ENCODE measurements at places on chromosomes 5 and 9. TPM values are rescaled to one million over a fixed set of nuclear protein-coding genes. Genes with fewer than 3 reads are reported as not detected.

DNA sequence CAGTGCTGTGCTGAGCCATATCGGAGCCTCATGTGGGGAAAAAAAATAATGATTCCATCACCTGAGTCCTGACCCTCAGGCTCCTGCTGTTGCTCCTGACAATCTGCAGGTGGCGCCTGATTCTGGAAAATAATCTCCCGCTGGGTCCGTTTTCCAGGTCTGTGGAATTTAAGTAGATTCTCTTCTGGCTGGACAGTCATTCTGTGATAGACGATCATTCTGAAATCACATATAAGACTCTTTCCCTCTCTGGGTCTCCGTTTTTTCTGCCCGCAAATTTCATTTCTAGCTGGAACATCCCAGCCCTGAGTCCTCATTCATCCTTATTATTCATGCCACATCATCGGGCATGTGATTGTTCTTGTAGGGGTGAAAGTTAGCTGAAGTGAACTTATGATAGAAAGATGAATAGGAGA lies 22.1 kb upstream of the STXBP1 start:
- no peak for DNase-seq

DNA sequence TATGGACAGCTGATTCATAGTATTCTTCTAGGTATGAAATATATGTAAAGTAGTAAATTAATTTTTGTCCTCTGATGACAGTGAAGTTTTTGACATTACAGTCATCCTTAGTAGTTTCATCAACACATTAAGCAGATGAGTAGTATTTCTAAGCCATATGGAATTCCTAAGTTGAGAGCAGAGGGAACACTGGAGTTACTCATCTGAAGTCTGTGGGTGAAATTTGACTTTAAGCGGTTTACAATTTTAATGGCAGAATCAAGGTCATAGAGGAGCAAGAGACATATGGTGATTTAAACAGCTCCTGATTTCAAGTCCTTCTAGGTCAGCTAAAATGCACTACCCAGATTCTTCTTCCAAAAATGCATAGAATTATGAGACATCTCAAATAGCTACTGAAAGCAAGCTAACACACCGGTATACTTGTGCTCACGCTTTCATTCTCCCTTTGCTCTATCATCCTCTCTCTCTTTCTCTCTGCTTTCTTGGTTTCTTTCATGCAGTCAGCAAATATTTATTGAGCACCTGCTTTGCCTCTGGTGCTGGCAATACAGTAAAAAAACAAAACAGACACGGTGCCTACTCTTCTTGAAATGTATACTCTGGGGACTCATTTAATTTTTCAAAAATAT lies 235.9 kb downstream of the FER start:
- no peak for DNase-seq

- DNase-seq, result no peak
These were observed 64.8 kb upstream of the SLC1A1 start for GRCh38 chr9:4425319-4426045.

Gene CCDC192
- not detected for total RNA-seq

GRCh38 chr5:43401827-43402226 lies 10.4 kb downstream of the CCL28 start:
- no peak for DNase-seq

Measured in kidney epithelial cell (primary cell).